ENCODE measurements at places on chromosomes 3 and 15.
A peak's percentile ranks its signal among the peaks of the same experiment; 100 is the strongest.

GRCh38 chr15:75054172-75054897 is 30.9 kb downstream of the PPCDC start:
- DNase-seq, result no peak

DNA sequence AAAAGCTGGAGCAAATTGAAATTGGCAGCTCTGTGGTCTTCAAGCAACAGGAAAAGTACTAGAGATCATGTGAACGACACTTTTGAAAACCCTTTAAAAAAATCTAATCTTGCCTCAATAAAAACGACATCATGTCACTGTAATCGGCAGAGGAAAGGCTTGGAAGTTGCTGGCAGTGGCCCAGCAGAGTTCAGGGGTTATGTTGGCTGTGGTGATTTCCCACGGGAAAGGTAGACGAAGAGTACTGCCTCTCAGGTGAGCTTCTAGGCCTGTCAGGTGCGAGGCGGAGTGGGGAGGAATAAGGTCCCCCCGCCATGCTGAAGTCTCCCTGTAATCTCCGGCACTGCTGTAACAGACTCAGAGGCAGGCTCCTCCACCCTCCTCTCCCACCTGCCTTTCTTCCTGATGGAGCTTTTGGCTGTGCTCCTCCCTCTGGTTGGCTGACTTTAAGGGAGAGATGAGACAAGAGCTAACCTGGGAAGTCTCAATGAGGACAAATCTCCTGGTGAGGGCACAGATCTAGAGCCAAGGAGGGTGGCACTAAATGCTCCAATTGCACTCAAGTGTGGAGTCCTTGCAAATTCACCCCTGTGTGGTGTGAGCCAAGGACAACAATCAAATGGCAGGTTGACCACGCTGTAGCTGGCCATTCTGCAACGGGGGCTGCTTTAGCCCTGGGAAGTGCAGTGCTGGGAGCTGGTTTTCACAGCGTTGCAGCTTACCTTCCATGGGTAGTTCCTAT is 18.7 kb upstream of the HES1 start:
- no peak for DNase-seq

DNA sequence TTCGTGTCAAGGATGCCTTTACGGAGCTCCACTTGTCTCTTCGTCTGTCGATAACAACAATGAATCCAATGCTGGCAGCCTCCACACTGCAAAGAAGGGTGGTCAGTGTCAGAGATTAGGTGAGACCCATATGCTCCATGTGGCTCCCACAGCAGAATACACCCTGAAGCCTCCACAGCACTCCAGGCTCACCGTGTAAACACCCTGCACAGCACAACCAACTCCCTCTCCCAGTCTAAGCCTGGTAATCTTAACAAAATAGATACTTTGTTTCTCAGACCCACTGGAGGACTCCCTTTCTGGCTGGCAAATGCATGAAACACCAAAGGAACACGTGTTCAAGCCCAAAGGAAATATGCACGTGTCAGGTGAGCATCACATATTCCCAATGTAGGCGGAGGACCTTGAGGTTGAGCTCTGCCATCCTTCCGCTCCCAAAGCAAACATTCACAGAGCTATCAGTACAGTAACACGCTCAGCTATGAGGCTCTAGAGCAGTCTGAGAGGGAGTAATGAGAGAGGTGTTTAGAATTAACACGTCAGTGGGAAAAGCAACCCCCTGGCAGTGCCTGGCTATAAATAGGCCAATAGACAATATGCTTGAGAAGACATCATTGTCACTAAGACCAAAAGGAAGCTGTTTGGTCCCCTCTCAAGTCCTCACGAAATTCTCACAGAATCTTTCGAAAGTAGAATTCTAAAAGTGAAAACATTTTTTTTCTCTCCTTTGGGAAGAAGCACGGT is 86.7 kb downstream of the MCF2L2 start:
- DNase-seq, result no peak

- DNase-seq, result no peak
Measured at GRCh38 chr3:64743156-64743886, 55.5 kb upstream of the ADAMTS9 start.

GRCh38 chr15:82921242-82921641 is 31.3 kb downstream of the HOMER2 start:
- no peak for DNase-seq

DNA sequence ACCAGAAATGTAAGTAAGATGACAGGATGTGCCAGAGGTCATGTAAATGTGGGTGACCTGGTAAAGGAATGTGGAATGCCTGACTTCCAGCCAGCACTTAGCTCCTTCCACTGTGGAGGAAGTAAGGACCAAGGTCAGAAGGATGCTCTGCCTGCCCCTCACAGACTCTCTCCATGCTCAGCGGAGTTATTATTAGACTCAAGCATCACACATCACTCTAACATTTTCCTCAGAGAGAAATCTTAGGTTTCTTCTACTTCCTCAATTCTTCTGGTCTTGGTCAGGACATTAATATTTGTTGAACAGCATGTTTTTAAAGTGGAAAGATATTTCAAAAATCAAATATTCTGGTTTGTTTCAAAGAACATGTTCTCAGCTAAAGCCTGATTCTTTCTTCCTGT is 231.4 kb upstream of the WNT5A start:
- DNase-seq, result no peak

- DNase-seq, result no peak
Measured at GRCh38 chr3:18428036-18428435, 2.9 kb upstream of the SATB1 start.

- DNase-seq, result no peak
Measured at GRCh38 chr3:4571690-4572334, 78.7 kb downstream of the ITPR1 start.

- DNase-seq, result no peak
Measured at GRCh38 chr3:123419850-123420297, 29.0 kb downstream of the ADCY5 start.

GRCh38 chr15:94287794-94288246 is 56.5 kb downstream of the MCTP2 start:
- peak; percentile 56 for DNase-seq

DNA sequence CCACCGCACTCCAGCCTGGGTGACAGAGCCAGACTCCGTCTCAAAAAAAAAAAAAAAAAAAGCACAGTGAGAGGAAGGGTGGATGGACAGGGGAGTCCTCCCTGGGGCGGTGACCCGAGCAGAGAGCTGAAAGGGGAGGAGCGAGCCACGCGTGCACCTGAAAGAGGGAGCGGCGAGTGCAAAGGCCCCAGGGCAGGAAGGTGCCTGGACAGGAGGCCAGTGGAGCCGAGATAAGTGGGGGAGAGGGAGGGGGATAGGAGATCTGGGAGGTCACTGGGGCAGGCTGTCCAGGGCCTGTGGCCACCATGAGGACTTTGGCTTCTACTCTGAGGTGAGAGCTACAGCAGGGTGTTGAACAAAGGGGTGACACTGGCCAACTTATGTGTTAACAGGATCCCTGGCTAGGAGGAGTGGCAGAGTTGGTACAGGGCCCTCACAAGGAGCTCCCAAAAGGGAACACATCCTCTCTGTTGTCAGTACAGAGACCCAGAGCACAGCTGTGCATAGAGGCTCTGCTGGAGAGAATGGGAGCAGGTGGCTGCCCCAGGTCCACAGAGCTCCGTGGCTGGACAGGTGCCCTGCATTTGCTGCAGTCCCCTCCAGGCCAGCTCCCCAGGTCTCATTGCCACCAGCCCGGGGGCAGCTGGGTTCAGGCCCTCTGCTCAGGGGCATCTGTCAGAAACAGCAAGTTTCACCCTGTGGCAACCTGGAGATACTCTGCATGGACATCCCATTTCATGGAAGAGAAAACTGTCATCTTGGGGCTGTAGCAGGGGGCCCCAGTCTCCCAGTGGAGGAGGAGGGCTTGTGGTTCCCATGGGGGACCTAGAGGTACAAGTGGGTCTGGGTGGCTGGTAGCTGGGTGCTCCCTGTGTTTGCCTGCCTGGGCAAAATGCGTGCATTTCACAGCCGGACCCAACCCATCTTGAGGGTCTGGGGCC is 28.5 kb downstream of the FBLN2 start:
- DNase-seq, result no peak

DNA sequence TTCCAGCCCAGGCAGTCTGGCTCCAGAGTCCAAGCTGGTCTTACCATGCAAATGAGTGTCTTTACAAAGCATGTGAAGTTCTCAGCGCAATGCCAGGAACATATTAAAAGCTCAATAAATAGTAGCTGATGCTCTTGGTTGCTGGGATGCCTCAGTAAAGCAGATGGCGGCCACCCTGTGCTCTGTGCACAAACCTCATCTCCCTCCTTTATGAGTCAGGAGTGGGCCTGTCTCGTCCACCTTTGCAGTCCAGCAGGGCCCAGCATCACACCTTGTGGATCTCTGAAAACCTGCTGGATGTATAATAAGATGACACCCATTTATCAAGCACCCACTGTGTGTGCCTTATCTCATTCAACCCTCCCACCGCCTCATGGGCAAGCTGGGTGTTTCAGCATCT is 42.7 kb downstream of the FAM174B start:
- DNase-seq, result no peak

- DNase-seq, result no peak
Measured at GRCh38 chr3:38552364-38552763, 56.2 kb downstream of the EXOG start.

- DNase-seq, result no peak
Measured at GRCh38 chr15:65948383-65948782, 79.1 kb downstream of the RAB11A start.

- DNase-seq, result peak; percentile 26
Measured at GRCh38 chr3:122497425-122497824, 17.3 kb downstream of the KPNA1 start.

DNA sequence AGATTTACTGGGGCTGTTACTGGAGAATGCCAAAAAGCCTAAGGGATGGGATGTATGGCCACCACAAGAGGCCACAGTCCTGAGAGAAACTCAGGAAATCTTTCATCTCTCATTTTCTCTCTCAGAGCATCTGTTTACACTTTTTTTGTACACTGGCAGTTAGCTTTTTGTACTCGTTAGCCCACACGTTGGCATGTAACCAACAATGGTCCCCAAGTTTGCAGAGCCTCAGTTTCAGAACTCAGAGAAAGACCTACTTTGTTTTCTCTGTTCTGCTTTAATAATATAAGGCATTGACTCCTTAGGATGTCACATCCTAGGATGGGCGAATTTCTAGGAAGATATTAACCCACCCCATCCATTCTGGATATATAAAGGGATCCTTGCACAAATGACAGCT is 183.5 kb downstream of the SUCNR1 start:
- no peak for DNase-seq

DNA sequence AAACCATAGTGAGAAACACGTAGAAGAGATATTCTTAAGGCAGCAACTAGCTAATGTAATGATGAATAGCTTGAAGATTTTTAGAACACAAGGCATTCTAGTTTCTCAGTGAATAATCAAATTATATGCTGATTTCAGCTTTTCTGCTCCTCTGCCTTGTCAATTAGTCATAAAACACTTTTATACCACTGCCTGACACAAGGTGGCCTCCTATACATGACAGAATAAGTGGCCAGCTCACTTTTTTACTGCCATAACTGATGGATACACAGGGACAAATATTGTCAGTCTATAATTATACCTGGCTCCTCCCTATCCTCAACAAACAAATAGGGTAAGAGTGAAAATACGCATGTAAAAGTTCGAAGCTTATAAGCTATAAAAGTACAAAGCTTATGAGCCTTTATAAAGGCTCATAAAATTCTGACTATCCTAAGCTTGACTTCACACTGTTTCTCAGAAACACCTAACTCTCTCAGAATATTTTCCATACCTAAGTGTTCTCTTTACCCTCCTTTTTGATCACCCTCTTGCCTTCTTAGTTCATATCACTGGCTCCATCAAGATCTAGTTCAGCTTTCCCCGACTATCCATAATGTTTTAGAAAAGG is 81.6 kb downstream of the HERC1 start:
- DNase-seq, result peak; percentile 55

DNA sequence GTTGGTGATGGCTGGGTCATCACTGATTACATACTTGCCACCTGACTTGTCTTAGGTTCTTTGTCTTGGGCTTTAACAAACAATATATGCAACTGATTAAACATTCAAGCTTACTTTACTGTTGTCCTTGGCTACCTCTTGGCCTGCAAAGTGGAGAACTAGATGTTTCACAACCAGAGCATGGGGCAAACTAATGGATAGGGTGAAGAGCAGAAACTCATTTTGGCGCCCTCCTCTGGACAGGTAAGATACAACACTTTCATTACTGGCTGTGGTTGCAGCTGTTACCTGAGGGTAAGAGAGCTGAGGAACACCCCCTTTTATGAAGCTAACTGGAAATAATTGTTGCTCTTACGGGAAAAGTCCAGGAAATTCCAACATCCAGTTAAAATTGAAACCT is 262.1 kb downstream of the NAALADL2 start:
- DNase-seq, result no peak

DNA sequence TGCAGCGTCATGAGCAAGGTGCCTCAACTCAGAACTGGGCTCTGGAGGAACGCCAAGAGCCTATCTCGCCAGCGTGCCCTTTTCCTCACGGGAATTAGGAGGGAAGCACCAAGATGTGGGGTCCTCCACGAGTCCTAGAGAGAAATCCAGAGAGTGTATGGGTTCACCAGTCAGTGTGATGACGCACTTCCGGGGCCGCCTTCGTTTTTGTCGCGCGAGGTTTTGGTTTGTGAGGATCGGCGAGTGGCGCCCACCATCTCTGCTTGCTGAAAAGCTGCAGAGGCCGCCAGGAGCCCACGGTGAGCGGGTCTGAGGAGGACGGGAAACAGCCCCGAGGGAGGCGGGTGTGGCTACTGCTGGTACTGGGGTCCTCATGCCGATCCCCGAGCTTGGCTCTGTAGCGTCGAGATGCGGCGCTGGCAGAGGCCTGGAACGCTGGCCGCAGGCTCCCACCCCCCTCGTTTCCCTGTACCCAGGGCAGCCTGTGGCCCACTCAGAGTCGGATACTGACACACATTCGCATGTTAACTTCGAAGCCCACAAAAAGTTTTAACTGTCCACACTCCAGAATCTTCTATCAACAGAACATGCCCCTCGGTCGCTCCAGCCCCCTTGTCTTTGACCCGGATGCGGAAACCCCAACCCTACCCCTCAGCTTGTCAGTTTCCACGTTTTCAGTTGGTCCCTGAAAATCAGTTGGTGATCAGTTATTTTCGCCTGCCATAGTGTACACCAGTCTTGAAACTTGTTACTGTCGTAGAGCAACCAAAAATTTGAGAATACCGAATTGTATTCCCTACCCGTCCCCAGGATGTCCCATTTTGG is 30.4 kb downstream of the ZNF662 start:
- DNase-seq, result no peak

- DNase-seq, result no peak
Measured at GRCh38 chr15:83053151-83053550, 13.9 kb downstream of the BTBD1 start.

DNA sequence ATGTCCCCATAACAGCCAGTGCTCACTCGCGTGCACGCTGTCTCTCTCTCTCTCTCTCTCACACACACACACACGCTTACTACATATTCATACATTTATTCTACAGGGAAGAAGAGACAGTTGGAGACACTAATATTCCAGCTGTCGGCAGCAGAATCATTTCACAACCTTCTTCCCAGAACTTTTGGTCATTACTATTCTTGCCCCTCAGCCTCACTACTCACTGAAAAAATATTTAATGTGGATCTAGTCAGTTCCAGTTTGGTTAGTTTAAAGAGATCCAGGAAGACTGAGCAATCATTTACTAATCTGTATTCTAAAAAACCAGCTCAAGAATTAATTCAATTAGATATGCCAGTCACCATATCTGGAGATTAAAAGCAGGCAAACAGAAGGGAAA is 394.9 kb downstream of the PTPRG start:
- DNase-seq, result no peak
